M059J (cell line): ENCODE measurements at places on chromosomes 7 and 10.

GRCh38 chr7:101882595-101883564, 65.5 kb downstream of the CUX1 start:
- DNase-seq = peak; percentile 100

GRCh38 chr10:61822781-61823230, 78.7 kb upstream of the ARID5B start:
- peak; percentile 66 for DNase-seq

GRCh38 chr7:149595541-149595940, 97.9 kb upstream of the ZNF746 start:
- no peak for DNase-seq

GRCh38 chr10:45180946-45181875, 134.2 kb downstream of the OR13A1 start:
- peak; percentile 40 for DNase-seq

DNA sequence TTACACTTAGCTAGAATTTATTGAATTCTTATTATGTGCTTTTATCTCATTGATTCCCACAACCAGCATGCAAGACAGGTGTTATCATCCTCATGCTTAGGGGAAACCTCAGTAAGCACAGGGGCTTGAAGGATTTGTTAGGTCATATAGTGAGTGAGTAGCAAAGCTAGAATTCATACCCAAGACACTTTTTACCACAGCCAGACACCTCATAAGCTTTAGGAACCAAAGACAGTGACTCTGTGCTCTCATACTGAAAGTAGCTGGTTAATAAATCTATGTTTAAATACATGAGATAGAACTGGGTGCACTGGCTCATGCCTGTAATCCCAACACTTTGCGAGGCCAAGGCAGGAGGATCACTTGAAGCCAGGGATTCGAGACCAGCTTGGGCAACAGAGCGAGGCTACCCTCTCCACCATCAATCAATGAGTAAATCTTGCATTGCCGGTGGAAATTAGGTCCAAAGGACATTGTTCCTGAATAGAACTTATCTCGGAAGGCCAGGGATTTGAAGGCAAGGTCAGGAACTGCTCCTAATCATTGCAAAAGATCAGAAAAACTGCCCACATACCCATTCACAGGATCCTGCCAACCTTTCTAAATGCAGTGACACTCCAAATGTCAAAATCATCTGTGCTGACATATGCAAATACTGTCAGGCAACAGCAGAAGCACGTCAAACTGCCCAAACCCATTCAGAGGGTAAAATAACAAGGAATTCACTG, 523.5 kb downstream of the PARD3 start:
- DNase-seq = no peak

DNA sequence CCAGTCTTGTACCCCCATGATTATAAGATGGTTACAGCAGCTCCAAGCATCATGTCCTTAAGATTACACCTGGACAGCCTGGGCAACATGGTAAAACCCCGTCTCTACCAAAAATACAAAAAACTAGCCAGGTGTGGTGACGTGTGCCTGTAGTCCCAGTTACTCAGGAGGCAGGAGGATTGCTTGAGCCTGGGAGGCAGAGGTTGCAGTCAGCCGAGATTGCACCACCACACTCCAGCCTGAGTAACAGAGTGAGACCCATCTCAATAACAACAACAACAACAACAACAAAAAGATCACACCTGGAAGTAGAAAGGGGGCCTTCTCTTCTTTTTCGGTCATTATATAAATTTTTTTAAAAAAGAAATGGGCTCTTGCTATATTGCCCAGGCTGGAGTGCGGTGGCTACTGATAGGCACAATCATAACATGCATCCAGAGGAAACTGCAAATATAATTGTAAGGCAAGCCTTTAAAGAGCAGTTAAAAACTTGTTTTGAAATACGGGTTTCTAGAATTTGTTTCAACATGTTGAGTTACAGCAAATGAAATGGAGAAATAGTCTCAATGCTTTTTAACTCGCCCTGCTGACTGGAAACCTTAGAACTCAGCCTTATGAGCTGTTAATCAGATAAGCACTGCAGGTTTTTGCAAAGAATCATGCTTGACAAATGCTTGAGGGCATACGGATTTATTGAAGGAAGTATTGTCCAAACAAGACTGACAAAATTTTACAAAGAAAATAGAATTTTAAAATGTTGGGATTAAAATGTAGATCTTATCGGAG, 4.7 kb upstream of the ENTPD7 start:
- peak; percentile 67 for DNase-seq

DNA sequence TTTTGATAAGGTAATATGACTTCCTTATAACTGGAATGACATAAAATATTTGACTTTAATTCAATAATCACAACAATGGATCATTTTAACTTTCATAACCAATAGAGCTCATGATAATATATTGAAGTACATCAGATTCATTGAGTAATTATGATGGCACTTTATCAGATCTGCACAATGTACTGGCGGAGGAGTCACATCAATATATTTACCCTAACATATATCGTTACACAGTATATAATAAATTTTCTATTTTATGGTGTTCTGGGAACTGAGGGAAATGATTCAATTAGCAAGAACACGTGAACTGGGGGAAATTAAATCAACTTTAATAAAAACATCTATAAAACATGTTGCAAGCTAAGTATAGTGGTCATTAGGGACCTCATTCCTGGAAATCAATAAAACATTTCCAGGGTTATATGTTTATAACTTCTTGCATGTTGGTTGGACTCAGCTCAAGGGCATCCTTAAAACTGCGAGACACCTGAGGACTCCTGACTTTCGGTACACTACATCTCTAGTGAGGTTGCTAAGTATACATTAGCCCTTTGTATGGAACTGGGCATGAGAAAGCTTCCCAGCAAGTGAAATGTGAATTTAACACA, 254.0 kb downstream of the KCND2 start:
- DNase-seq = no peak

DNA sequence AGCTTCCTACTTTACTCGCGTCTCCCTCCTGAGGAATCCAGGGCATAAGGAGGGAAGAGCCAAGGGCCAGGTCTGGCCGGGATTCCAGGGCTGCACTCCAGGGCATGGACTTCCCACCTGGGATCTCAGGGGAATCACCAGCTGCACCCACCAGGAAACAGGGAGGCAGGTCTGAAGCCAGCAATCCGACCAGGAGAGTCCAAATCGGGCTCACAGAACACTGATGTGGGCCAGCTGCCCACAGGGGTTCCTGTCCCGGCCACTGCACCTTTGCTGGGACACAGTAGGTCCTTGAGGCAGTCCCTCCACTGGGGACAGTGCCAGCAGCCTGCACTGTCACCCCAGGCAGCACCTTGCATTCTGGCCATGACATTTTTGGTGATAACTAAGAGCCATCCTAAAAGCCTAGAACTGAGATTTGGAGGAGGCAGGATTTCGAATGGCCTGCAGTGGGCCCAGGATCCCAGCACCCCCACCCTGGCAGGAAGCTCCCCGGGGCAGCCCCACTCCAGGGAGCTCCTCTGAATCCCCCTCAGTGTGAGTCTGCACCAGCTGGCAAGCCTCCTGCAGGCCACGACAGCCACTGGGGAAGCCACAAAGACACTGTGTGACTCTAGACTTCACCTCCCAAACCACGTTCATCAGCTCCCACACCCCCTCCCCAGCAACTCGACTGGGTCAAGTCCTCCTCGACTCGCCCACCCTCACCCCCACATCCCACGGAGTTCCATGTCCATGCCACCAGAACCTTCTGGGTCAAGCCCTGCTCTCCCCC, 71.5 kb upstream of the PPP2R2D start:
- DNase-seq = no peak

DNA sequence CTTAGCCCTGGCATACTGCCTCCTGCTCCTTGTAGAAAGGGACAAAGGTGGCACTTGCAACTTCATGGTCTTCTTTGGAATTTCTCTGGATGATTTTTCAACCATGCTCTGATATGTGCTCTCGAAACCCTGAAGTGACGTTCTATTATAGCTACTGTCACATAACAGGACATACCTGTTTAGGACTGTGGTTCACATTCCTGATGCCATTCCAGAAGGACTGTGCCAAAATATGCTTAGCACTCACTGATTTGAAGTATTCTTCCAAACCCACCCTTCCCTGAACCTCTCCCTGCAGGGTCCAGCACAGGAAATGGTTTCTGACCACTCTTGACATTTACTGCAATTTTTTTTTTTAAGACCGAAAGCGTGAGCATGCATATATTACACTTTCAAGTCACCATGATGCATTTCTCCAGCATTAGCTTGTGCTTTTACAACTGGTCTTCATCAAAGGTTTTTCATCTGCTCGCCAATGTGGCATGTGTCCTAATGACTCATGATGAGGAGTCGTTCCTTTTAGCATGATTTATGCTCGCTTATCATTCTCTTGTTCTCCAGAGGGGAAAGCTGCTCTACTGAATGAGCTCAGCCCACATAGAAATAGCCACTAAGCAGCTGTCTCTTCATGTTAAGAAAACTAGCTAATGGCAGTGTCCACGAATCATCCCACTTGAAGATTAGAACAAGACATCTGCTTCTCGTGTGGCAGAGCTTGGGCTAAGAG, 135.2 kb downstream of the ADAM12 start:
- DNase-seq = peak; percentile 98

- DNase-seq = no peak
Observed at GRCh38 chr7:7272294-7272693, 90.0 kb downstream of the C1GALT1 start.

GRCh38 chr10:132265890-132266496, 41.8 kb downstream of the STK32C start:
- no peak for DNase-seq

- DNase-seq = no peak
Observed at GRCh38 chr10:132551093-132551807, 13.7 kb downstream of the INPP5A start.

- no peak for DNase-seq
Observed at GRCh38 chr10:86263209-86263608, 103.4 kb downstream of the GRID1 start.

GRCh38 chr10:130065251-130065650, 45.4 kb downstream of the C10orf143 start:
- DNase-seq = no peak
